Vagina (tissue), 2 donors: ENCODE measurements at places on chromosomes 16 and 17. TPM values are rescaled to one million over a fixed set of nuclear protein-coding genes. Genes with fewer than 3 reads are reported as not detected.

Gene BRIP1
- total RNA-seq = 0.98 TPM

Gene CCDC154
- total RNA-seq = not detected

Gene CACNG3
- not detected for total RNA-seq

Gene ARL5C
- total RNA-seq = not detected

Gene SF3B3
- total RNA-seq = 91.3 TPM

Gene GNG13
- total RNA-seq = not detected

GRCh38 chr17:21213638-21214014 lies 335 bp downstream of the TMEM11 start:
- no peaks in the 10 kb centered on the region for H3K27me3 ChIP-seq
- DNase-seq = no peak
- peaks cover 9% of the 10 kb centered on the region for H3K36me3 ChIP-seq
- peaks cover 63% of the 10 kb centered on the region for H3K4me1 ChIP-seq

DNA sequence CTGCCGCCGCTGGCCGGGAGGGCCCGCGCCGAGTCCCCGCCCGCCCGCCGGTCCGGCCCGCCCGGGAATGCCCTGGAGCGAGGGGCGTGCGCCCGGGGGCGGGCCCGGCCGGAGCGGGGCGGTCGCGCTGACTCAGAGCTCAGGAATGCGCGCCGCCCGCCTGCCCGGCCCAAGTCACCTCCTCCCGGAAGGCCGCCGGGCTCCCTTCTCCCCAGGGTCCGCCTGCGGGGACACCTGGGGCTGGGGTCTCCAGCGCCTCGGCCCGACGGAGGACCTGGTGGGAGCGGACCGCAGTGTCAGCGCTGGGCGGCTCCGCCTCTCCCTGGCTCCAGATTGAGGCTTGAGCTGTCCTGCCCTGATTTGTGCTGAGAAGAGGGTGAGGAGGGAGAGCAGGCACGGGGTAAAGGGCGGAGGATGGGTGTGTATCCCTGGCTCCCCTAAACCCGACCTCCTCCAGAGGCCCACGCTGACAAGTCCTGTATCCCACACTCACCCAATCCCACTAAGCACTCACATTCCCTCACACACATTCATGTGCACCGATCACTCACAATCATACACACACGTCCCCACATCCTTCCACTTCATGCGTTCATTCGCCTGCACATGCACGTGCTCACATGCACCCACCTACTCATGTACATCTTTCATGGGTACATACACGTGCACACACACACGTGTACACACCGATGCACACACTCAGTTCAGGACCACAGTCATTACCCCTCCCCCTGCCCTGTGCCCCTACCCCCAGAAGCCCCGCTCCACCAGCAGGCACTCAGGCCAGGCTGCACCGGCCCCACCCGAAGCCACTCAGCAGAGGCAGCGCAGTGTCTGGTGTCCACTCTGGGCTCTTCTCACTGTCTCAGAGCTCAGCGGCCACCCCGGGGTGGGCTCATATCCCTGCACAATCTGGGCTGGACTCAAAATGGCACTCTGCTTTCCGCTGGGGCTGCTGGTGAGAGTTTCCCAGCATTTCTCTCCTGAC lies at the start of gene RHBDF1:
TSS of gene RHBDF1 (minus strand) at position 71 of the 988 bp plus-strand sequence. CDS start 7,616 bp downstream, outside the sequence.
- H3K4me1 ChIP-seq = peaks cover 89% of the 10 kb centered on the region
- peak within 1 kb of the TSS; percentile 81 for H3K4me3 ChIP-seq
- H3K27me3 ChIP-seq = no peaks in the 10 kb centered on the region
- no peak for DNase-seq

DNA sequence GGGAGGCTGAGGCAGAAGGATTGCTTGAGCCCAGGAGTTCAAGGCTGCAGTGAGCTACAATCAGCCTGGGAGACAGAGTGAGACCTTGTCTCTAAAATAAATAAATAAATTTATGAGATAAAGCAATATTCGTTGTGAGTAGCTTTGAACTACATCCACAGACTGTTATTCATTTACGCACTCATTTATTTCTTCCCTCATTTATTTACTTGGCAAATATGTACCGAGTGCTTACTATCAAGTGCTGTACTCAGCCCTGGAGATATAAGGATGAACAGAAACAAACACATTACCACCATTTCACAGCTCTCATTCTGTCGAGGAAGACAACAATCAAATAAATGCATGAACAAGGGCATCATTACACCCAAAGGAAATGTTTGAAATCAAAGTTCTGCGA lies 24.7 kb upstream of the UMOD start:
- no peaks in the 10 kb centered on the region for H3K4me1 ChIP-seq
- H3K36me3 ChIP-seq = no peaks in the 10 kb centered on the region
- no peak for DNase-seq
- no peak overlapping the region for H3K4me3 ChIP-seq
- no peaks in the 10 kb centered on the region for H3K27me3 ChIP-seq

- DNase-seq = no peak
- H3K4me3 ChIP-seq = no peak overlapping the region
- H3K27ac ChIP-seq = no peak overlapping the region
- peaks cover 2% of the 10 kb centered on the region for H3K4me1 ChIP-seq
These were observed 255.5 kb upstream of the TBX2 start for GRCh38 chr17:61144137-61144536.

GRCh38 chr17:67633751-67634211 lies 84.0 kb upstream of the NOL11 start:
- H3K27ac ChIP-seq = no peak overlapping the region
- no peaks in the 10 kb centered on the region for H3K27me3 ChIP-seq
- no peaks in the 10 kb centered on the region for H3K36me3 ChIP-seq
- DNase-seq = no peak
- no peak overlapping the region for H3K4me3 ChIP-seq
- peaks cover 21% of the 10 kb centered on the region for H3K4me1 ChIP-seq

GRCh38 chr17:38421871-38422827 lies 6.1 kb upstream of the ARHGAP23 start:
- H3K4me3 ChIP-seq = no peak overlapping the region
- peaks cover 58% of the 10 kb centered on the region for H3K4me1 ChIP-seq
- H3K27me3 ChIP-seq = peaks cover 4% of the 10 kb centered on the region
- H3K36me3 ChIP-seq = no peaks in the 10 kb centered on the region
- H3K27ac ChIP-seq = peak overlapping the region; percentile 58

DNA sequence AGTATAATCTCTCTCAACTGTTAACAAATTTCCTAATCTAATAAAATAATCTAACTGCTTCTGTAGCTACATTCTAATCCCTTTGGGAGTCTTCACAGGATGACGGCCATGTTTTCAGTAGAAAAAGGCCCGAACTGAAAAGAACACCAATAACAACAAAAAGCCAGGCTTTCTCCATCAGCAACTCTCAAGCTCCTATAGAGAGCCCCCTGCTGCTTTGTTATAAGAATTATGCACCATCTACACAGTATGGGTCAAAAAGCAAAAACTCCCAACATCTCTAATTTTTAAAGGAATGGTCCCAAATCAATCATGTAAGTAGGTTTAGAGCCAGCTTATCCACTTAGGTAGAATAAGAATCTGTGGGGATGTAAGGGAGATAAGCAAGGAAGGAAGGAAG lies 163.6 kb upstream of the C17orf78 start:
- no peak for DNase-seq
- no peaks in the 10 kb centered on the region for H3K36me3 ChIP-seq
- H3K27ac ChIP-seq = no peak overlapping the region
- H3K4me3 ChIP-seq = no peak overlapping the region
- H3K4me1 ChIP-seq = no peaks in the 10 kb centered on the region

- no peak overlapping the region for H3K27ac ChIP-seq
- no peak for DNase-seq
- H3K4me1 ChIP-seq = no peaks in the 10 kb centered on the region
- no peak overlapping the region for H3K4me3 ChIP-seq
- H3K27me3 ChIP-seq = no peaks in the 10 kb centered on the region
- no peaks in the 10 kb centered on the region for H3K36me3 ChIP-seq
These were observed 63.7 kb upstream of the BCO1 start for GRCh38 chr16:81174644-81175324.

DNA sequence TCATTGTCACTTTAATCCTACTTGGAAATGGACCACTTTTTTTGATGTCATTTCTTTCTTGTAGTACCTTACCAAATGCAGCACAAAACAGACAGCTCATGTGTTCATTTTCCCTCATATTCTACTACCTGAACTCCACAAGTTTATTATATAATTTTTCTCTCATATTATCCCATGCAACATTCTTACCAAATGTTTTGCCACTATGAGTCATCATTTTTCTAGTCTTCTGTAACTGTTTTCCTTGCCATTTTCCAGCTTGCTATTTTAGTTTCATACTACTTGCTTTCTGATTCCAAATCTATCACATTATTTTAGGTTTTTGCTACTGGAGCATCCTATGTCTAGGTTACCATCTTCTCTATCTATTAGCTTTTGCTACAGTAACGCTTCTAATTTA lies 332.7 kb downstream of the ZFHX3 start:
- no peaks in the 10 kb centered on the region for H3K36me3 ChIP-seq
- H3K4me1 ChIP-seq = no peaks in the 10 kb centered on the region
- no peak overlapping the region for H3K27ac ChIP-seq
- no peak overlapping the region for H3K4me3 ChIP-seq

- H3K4me1 ChIP-seq = no peaks in the 10 kb centered on the region
- no peak for DNase-seq
- no peak overlapping the region for H3K27ac ChIP-seq
These were observed 120.9 kb downstream of the HS3ST3A1 start for GRCh38 chr17:13480877-13481276.

DNA sequence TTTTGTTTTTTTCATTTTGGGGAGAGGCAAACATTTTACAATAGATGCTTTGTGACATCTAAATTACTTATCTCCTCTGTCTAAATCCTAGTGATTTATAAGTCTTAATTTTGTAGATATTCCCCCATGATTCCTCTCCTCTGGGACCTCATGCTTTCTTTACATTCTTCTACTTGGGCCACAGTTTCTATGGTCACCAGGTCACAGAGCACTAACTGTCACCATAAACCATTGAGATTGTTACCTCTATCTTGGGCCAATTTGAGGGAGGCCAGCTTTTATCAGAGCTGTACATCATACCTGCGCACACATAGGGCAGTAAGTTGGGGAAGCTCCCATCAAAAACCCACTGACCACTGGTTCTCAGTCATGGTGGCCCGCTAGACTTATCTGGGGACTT lies 582.1 kb upstream of the SALL1 start:
- H3K27me3 ChIP-seq = no peaks in the 10 kb centered on the region
- no peak for DNase-seq
- no peak overlapping the region for H3K4me3 ChIP-seq
- H3K27ac ChIP-seq = no peak overlapping the region

DNA sequence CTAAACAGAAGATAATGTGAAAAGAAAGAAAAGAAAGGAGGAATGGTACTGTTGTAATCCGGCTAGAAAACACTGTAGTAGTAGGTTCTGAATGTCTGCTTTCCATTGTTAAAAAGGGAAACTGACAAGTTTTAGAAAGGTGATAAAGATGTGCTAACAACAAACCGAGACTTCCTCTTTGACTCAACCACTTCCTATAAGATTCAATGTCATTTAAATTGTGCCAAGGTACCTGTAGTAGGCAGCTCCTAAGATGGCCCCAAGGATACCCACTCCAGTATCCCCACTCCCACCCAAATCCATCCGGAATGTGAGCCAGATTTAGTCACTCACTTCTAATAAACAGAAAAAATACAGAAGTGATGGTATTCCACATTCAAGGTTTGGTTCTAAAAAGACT lies 31.2 kb downstream of the XYLT1 start:
- peaks cover 12% of the 10 kb centered on the region for H3K4me1 ChIP-seq
- no peak overlapping the region for H3K4me3 ChIP-seq
- no peaks in the 10 kb centered on the region for H3K27me3 ChIP-seq
- H3K36me3 ChIP-seq = no peaks in the 10 kb centered on the region
- no peak overlapping the region for H3K27ac ChIP-seq
- DNase-seq = no peak

DNA sequence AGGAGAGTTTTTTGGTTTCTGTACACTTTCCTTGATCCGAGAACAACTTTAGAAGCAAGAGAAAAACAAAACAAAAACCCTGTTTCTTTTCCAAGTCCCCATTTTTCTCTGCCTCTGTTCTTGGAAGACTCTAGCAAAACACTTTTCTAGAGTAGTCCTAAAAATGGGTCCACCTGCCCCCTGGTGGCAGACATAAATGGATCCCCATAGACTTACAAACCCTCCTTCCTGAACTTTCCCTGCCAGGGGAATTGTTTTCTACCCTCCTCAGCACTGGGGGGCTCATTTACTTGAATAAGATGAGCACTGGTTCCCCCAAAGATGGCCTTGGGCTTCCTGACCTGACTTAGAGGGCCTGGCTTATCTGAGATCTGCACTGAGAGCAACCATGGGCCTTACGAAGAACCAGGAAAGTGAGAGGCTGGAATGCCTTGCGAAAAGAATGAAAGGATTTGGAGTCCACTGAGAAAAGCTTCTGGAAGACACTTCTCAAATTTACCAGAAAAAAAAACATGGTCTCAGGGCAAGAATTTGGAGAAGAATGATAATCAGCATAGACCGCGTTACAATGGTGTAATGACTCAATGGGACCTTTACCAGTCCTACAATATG lies 48.0 kb upstream of the CDYL2 start:
- H3K36me3 ChIP-seq = no peaks in the 10 kb centered on the region
- no peak overlapping the region for H3K27ac ChIP-seq
- no peaks in the 10 kb centered on the region for H3K27me3 ChIP-seq
- H3K4me3 ChIP-seq = no peak overlapping the region

GRCh38 chr17:65556014-65556909 lies 5.2 kb downstream of the AXIN2 start:
- H3K27ac ChIP-seq = no peak overlapping the region
- no peaks in the 10 kb centered on the region for H3K36me3 ChIP-seq
- H3K4me1 ChIP-seq = peaks cover 43% of the 10 kb centered on the region
- peak overlapping the region; percentile 96 for H3K4me3 ChIP-seq
- H3K27me3 ChIP-seq = no peaks in the 10 kb centered on the region
- DNase-seq = no peak

- no peaks in the 10 kb centered on the region for H3K36me3 ChIP-seq
- H3K4me1 ChIP-seq = no peaks in the 10 kb centered on the region
- H3K27me3 ChIP-seq = no peaks in the 10 kb centered on the region
These were observed 12.2 kb downstream of the ITGB4 start for GRCh38 chr17:75733471-75733870.

DNA sequence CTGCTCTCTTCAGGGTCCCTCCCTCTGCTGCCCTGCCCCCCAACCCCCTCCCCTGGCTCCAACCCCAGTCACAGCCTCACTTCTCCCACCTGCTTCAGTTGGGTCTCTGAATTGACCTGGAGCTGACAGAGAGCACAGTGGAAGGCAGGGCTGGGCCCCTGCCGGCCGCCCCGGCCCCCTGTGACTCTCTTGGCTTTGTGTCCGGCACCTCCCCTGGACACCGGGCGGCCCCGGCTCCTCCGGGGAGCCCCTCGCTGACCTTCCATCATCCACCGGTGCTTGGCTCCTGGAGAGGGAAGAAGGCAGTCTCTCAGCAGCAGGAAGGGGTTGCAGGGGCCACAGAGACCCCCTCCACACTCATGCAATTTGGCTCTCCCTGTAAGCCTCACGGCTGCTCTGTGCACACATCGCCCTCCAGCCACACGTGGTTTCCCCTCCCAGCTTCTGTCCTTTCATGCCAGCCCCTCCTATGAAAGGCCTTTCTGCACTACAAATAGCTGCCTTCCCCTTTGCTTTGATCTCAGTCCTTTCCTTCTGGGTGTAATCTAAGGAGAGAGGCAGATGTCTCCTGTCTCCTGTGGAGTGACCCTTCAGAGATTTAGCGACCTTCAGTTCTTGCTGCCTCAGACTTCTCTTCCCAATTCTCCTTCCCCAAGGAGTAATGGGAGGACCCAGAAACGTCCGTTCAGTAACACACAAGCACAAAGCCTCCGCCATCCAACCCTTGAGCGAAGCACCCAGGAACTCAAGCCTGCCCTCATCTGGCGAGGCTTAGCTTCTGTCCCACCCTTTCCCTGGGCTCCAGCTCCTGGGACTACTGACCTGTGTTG lies 8.3 kb downstream of the NKIRAS2 start:
- H3K27ac ChIP-seq = no peak overlapping the region
- no peak for DNase-seq
- H3K4me1 ChIP-seq = peaks cover 13% of the 10 kb centered on the region
- no peaks in the 10 kb centered on the region for H3K27me3 ChIP-seq

- no peaks in the 10 kb centered on the region for H3K36me3 ChIP-seq
- H3K4me1 ChIP-seq = no peaks in the 10 kb centered on the region
- no peak overlapping the region for H3K27ac ChIP-seq
- no peak for DNase-seq
- H3K27me3 ChIP-seq = no peaks in the 10 kb centered on the region
These were observed 20.4 kb downstream of the CA4 start for GRCh38 chr17:60169921-60170817.
